GM10248 (cell line): ENCODE measurements at places on chromosomes 5 and 9.

DNA sequence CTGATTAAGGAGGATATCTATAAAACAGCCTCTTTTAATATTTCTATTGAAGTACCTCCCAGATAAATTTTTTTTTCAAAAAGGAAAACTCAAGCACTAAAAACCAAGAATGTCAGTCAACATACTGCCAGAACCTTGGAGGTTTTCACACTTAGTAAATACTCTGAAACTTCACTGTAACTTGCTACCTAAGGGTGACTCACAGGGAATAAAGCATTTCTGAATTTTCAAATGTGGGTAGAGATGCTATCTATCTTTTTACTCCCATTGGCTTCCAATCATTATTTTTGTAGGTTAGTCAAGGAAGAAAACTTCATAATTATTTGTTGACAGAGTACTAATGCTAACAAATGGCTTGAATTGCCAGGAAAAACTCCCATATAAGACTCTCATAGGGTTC lies 46.1 kb downstream of the SLC25A46 start:
- no peak for DNase-seq

- DNase-seq, result no peak
Observed at GRCh38 chr9:126173929-126174328, 152.7 kb upstream of the MVB12B start.

- no peak for DNase-seq
Observed at GRCh38 chr5:15700373-15700772, 200.4 kb downstream of the FBXL7 start.

GRCh38 chr5:168047043-168047668 lies 244.3 kb upstream of the WWC1 start:
- DNase-seq, result peak; percentile 23

- no peak for DNase-seq
Observed at GRCh38 chr5:134018154-134018985, 13.6 kb upstream of the VDAC1 start.

GRCh38 chr5:15499528-15500324 lies at the start of gene FBXL7:
Gene FBXL7 (plus strand): TSS chr5:15500180.
- DNase-seq, result peak; percentile 13

GRCh38 chr9:32011049-32011448 lies 373.4 kb upstream of the ACO1 start:
- no peak for DNase-seq

DNA sequence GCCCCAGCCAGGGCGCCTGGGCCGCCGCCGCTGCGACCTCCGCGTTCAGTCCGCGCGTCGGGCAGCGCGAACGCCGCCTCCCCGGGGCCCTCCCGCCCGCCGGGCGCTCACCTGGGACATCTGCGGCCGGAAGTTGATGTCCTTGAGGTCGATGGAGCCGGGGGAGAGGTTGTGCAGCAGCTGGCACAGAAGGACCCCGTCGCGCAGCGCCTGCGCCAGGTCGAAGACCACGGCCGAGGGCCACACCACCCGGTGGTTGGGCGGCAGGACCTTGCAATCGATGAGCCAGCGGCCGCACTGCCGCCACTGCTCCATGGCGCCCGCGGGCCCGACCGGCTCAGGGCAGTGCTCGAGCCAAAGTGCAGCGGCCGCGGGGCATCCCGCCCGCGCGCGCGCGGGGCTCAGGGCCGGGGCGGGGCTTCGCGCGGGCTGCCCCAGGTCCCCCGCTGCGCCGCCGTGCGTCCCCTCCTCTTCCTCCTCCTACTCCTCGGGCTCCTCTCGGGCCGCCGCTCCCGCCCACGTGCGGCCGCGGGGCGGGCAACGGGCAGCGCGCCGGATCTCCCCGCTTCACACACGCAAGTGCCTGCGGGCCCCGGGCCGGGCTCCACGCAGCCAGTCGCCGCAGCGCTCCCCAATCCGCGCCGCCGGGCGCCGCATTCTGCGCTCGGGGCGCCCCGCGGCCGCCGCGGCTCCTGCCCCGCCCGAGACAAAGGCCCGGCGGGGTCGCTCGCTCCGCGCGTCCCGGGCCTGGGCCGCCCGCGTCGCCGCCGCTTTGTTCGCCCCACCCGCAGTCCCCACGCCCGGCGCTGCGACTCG lies at the start of gene VAV2:
VAV2 (minus strand) TSS at position 361 of the 816 bp plus-strand sequence; CDS start at position 315, 46 bp downstream.
- DNase-seq, result peak; percentile 80

- no peak for DNase-seq
Observed at GRCh38 chr9:81720450-81721086, 31.2 kb upstream of the TLE1 start.

DNA sequence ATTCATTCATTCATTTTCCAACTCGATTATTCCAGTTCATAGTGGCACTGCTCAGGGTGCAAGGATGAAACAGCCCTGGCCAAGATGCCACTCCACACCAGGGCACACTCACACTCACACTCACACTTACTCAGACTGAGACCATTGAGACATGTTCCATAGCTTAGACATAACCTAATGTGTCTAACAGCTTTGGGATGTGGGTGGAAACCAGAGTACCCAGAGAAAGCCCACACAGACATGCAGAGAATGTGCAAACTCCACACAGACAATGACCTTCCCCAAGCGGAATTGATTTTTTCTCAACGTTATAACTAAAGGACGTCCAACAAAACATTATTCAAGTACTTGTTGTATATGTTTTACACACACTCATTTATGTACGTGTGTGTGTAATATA lies 1363.5 kb downstream of the EFNA5 start:
- no peak for DNase-seq

DNA sequence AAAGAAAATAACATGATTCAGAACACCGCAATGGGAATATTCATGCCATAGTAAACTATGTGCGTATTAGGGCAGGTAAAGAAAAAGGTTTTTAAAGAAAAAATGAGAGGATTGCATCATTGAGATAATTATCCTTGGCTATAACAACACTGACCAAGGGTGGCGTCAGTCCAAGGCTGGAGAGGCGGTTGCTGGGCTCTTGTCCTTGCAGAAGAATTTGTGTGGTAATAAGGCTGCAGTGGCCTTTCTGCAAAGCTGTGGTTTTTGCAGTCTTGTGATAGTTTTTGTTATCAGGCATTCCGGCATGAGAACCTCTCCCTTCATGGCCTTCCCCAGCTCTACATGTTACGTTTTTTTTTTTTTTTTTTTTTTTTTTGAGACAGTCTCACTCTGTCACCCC lies 14.0 kb downstream of the BOD1 start:
- DNase-seq, result no peak

GRCh38 chr9:96868709-96869108 lies 14.4 kb upstream of the ZNF782 start:
- no peak for DNase-seq

DNA sequence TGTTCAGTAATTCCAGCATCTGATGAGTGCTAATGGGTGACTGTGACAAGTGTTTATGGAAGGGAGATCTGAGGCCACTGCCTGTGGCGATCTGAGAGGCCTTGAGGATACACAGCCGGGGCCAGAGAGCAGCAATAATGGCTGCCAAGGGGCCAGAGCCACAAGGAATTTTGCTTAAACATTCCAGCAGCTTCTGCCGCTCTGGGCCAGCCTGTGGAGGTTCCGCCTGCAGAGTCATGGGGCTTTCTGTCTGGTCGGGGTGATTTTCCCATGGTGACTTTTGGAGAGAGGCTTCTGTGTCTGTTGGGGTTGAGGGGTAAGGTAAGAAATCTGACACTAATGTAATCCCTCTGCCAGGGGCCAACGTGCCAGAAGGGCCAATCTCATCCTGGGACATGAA lies 353.5 kb downstream of the ADAMTS6 start:
- DNase-seq, result no peak

DNA sequence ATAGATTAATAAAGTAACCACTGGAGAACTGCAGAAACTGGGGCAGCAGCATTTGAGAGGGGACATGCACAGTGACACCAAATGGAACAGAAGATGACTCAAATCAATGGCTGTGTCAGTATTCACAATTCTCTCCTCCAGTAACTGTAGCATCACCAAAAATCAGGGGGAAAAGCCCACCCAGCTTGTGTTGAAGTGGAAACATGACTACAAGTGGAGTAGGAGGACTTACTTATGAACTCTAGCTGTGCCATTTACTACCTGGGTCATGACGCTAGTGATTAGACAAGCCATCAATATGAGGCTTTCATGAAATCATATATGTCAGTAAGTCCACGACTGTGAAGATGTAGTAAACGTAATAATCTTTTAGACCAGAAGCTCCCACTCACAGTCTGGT lies 199.8 kb upstream of the PTGER4 start:
- no peak for DNase-seq
